ENCODE measurements at places on chromosomes 7 and 10. TPM values are rescaled to one million over a fixed set of nuclear protein-coding genes. Genes with fewer than 3 reads are reported as not detected.

GRCh38 chr7:41691286-41692190, 11.4 kb downstream of the INHBA start:
- no peaks in the 10 kb centered on the region for H3K36me3 ChIP-seq
- no peak overlapping the region for H3K27ac ChIP-seq
- H3K27me3 ChIP-seq = peaks cover 15% of the 10 kb centered on the region

GRCh38 chr10:89371079-89371478, 6.8 kb upstream of the IFIT1B start:
- no peak overlapping the region for H3K4me3 ChIP-seq
- H3K27me3 ChIP-seq = peaks cover 2% of the 10 kb centered on the region
- no peaks in the 10 kb centered on the region for H3K36me3 ChIP-seq
- no peak for DNase-seq
- no peak overlapping the region for H3K27ac ChIP-seq
- peaks cover 4% of the 10 kb centered on the region for H3K4me1 ChIP-seq

DNA sequence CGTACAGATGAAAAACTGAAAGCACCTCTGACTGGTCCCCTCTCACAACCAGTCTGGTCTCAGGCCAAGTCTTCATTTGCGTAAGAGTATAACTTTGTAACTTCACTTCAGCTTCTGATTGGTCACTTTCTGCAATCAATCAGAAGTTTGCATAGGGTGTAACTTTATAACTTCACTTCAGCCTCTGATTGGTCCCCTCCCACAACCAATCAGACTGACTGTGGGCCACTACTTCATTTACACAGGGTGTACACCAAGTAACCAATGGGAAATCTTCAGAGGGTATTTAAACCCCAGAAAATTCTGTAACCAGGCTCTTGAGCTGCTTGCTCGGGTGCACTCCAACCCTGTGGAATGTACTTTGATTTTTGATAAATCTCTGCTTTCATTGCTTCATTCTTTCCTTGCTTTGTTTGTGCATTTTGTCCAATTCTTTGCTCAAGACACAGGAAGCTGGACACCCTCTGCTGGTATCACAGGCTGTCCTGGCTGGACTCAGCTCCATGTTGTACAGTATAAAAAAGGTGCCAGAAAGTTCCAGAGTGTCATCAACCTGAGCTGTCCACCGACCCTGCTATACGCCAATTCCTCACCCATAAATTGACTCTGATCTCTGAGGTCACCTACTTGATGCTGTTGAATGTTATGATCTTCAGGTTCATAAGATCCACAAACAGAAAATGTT, 74.5 kb downstream of the COBL start:
- H3K27me3 ChIP-seq = no peaks in the 10 kb centered on the region
- H3K36me3 ChIP-seq = no peaks in the 10 kb centered on the region
- no peak for DNase-seq
- no peak overlapping the region for H3K27ac ChIP-seq
- H3K4me1 ChIP-seq = no peaks in the 10 kb centered on the region

- H3K27me3 ChIP-seq = peaks cover 7% of the 10 kb centered on the region
- H3K27ac ChIP-seq = no peak overlapping the region
- no peak for DNase-seq
- H3K4me1 ChIP-seq = no peaks in the 10 kb centered on the region
- H3K36me3 ChIP-seq = no peaks in the 10 kb centered on the region
Observed at GRCh38 chr7:124130-124949, 68.0 kb upstream of the FAM20C start.

GPR15LG gene
- total RNA-seq = not detected

- no peak for DNase-seq
- H3K27me3 ChIP-seq = no peaks in the 10 kb centered on the region
- H3K4me3 ChIP-seq = no peak overlapping the region
- H3K4me1 ChIP-seq = no peaks in the 10 kb centered on the region
- no peak overlapping the region for H3K27ac ChIP-seq
- no peaks in the 10 kb centered on the region for H3K36me3 ChIP-seq
Observed at GRCh38 chr7:42672339-42672999, 239.4 kb downstream of the C7orf25 start.

DNA sequence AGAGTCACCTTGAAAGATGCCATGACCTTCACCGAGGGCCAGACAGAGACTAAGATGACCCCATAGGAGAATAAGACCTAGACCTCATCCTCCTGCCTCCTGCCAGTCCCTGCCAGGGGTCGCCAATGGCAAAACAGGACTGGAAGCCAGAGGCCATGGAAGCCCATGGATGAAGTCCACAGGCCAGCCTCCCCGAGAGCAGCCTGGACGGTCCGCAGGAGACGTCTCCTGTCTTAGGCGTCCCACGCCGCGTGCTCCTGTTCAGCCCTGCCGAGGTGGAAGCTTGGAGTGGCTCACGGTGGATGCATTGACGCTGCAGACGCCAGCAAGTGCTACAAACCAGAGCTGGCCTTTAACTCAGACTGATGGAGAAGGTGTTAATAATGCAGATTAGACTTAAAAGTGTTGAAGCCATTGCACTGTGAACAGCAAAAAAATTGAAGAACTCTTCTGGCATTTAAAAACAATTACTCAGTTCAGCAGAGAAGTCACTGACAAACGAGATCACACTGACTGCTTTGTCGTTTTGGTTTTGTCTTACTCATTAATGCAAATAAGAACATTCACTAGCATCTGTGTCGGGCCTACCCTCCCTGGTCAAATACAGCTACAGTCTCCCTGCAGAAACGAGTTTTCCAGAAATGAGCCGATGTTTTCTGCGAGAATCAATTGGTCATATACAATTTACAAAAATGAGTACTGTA, 38.1 kb upstream of the FAM20C start:
- no peak overlapping the region for H3K4me3 ChIP-seq
- peaks cover 14% of the 10 kb centered on the region for H3K4me1 ChIP-seq
- H3K36me3 ChIP-seq = peaks cover 3% of the 10 kb centered on the region
- H3K27ac ChIP-seq = no peak overlapping the region

DNA sequence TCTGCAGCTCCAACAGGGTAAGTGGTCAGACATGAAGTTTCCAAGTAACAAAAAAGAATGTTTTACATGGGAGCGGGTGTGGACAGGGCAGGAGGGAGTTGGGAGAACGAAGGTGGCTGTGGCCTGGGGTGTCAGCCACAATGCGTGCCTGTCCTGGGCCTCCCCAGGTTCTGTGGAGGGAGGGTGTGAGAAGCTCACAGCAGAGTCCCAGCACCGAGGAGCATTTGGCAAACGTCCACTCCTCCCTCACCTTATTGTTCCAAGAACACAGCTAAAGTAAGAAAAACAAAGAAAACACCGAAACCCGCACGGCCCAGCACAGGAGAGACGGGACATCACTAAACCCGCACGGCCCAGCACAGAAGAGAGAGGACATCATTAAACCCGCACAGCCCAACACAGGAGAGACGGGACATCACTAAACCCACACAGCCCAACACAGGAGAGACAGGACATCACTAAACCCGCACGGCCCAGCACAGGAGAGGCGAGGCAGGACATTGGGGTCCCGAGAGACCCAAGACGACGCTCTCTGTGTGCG, 226.4 kb downstream of the MAD1L1 start:
- no peak overlapping the region for H3K4me3 ChIP-seq
- peak; percentile 12 for DNase-seq
- peaks cover 15% of the 10 kb centered on the region for H3K36me3 ChIP-seq
- H3K4me1 ChIP-seq = peaks cover 21% of the 10 kb centered on the region

TRIM50 gene
- total RNA-seq = not detected

- H3K27ac ChIP-seq = no peak overlapping the region
- DNase-seq = no peak
- H3K27me3 ChIP-seq = peaks cover 33% of the 10 kb centered on the region
- no peak overlapping the region for H3K4me3 ChIP-seq
- H3K4me1 ChIP-seq = peaks cover 8% of the 10 kb centered on the region
Observed at GRCh38 chr7:116521046-116521664, 3.7 kb upstream of the CAV1 start.

DNA sequence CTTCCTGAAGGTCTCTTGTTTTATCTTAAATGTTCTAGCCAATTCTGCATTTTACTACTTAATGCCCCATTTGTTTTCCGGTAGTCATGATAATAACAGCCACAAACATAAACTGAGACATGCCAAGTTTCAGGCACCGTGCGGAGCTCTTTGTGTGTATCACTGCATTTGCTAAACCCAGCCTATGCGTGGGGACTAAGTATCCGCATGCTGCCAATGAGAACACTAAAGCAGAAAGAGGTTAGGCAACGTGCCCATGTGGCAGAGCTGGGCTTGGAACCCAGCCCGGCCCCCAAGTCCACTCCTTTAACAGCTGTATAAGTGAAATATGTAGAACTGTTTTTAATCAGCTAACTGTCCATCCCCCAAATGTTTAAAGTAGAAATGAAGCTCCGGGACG, 54.1 kb downstream of the SLIT1 start:
- H3K27ac ChIP-seq = no peak overlapping the region
- no peak overlapping the region for H3K4me3 ChIP-seq
- H3K4me1 ChIP-seq = no peaks in the 10 kb centered on the region
- H3K27me3 ChIP-seq = peaks cover 18% of the 10 kb centered on the region
- DNase-seq = no peak

TYW1B gene
- 7.2 TPM for total RNA-seq

PTPN20 gene
- 2.1 TPM for total RNA-seq

IL15RA gene
- total RNA-seq = 19.8 TPM

DNA sequence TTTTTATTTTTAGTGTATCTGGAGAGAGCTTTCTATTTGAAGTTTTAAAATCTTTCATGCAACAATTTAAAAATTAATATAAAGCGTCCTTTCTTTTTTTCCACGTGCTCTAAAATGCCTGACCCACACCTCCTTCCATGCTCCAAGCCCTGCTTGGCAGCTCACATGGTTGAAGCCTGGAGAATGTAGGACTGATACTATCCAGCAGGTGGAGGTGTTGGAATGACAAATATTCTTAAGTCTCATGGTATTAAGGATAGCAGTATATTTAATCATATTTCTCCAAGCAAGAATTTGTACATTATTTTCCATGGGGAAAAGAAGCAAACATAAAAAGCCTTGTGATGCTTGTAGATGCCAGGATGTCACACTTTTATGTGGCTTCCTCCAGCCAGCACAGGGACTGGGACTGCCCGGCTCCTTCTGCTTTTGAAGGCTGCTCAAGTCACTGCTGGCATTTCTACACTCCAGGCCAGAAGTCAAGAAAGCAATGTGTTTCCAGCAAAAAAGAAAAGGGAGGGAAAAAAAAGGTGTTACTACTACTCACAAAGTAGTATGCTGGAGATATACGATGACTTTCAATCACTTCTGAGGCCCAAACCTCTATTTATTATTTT, 49.7 kb downstream of the BZW2 start:
- H3K4me1 ChIP-seq = no peaks in the 10 kb centered on the region
- H3K4me3 ChIP-seq = no peak overlapping the region
- H3K27me3 ChIP-seq = no peaks in the 10 kb centered on the region
- DNase-seq = no peak
- peaks cover 86% of the 10 kb centered on the region for H3K36me3 ChIP-seq
- no peak overlapping the region for H3K27ac ChIP-seq

- H3K4me1 ChIP-seq = peaks cover 92% of the 10 kb centered on the region
- peak overlapping the region; percentile 75 for H3K4me3 ChIP-seq
- peaks cover 47% of the 10 kb centered on the region for H3K36me3 ChIP-seq
- H3K27me3 ChIP-seq = no peaks in the 10 kb centered on the region
Observed at GRCh38 chr10:26448706-26449435, 10.7 kb downstream of the APBB1IP start.

DNA sequence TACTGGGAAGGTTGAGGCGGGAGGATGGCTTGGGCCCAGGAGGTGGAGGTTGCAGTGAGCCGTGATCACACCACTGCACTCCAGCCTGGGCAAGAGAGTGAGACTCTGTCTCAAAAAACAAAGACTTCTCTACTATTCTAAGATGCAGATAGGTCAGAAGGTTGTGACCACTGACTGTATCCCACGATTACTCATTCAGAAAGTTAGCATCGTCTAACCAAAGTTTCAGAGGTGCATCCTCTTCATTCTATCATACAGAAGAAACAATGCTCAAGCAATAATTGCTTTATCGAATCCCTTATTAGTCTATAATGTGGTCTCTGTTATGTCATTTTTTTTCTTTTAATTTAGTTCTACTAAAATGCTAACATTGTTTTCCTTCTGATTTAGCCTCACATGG, 348.7 kb upstream of the LRGUK start:
- peaks cover 24% of the 10 kb centered on the region for H3K36me3 ChIP-seq
- H3K4me1 ChIP-seq = no peaks in the 10 kb centered on the region
- no peak overlapping the region for H3K4me3 ChIP-seq

GRCh38 chr10:42866115-42866995, 83.8 kb downstream of the BMS1 start:
- H3K4me3 ChIP-seq = no peak overlapping the region
- H3K27ac ChIP-seq = no peak overlapping the region
- peaks cover 24% of the 10 kb centered on the region for H3K27me3 ChIP-seq
- peaks cover 2% of the 10 kb centered on the region for H3K4me1 ChIP-seq

DNA sequence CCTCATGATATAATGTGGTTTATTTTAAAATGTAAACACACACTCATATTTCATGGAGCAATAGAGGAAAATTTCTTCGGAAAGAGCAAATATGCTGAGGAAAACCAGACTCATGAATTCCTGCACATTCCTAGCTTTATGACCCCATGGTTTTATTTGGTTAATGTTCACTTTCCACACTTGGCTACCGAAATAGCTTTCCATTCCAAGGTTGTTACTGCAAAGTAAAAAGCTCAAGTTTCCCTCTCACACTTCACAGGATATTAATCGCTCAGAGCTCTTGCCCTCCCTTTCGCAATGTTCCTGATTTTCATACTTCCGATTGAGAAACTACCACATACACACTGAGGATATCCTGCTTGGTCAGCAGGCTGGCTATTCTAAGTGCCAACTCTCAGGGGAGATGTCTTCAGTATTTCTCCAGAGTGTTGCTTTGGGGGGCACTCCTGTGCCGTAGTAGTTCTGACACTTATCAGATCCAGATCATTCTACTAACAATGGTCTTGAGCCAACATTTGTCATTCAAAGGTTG, 77.5 kb upstream of the STEAP1B start:
- H3K4me3 ChIP-seq = peak overlapping the region; percentile 57
- H3K4me1 ChIP-seq = peaks cover 40% of the 10 kb centered on the region
- H3K27me3 ChIP-seq = no peaks in the 10 kb centered on the region
- peaks cover 31% of the 10 kb centered on the region for H3K36me3 ChIP-seq
- peak overlapping the region; percentile 79 for H3K27ac ChIP-seq

PLEKHS1 gene
- total RNA-seq = 0.07 TPM

- H3K4me1 ChIP-seq = peaks cover 11% of the 10 kb centered on the region
- H3K36me3 ChIP-seq = no peaks in the 10 kb centered on the region
- H3K27ac ChIP-seq = no peak overlapping the region
- no peak overlapping the region for H3K4me3 ChIP-seq
- DNase-seq = no peak
Observed at GRCh38 chr7:94616855-94617254, 39.1 kb downstream of the SGCE start.

DNA sequence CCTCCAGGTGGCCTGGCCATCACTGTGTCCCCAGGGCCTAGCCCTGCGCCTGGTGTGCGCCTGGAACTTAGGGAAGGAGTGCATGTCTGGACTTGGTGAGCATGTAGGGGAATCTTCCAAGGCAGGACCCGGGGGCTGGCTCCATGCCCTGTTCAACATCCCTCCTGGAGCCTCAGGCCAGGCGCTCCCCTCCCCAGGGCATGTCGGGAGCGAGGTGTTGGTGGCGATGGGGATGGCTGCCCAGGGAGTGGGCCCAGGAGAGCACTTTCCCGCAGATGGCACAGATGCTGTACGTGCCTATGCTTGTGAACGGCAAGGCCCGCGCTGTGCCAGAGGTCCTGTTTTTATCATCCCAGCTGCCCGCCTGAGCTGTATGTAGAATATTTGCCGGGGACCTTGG, 55.0 kb downstream of the CDH23 start:
- DNase-seq = no peak
- H3K36me3 ChIP-seq = no peaks in the 10 kb centered on the region
- H3K4me3 ChIP-seq = no peak overlapping the region
- peaks cover 5% of the 10 kb centered on the region for H3K27me3 ChIP-seq

Data from activated B cell treated with CpG ODN at 0.5 μM for 24 hours (primary cell).